Activated CD4-positive, alpha-beta T cell treated with anti-CD3 and anti-CD28 coated beads for 1 hour (primary cell): ENCODE measurements at places on chromosomes 1 and 21.

DNA sequence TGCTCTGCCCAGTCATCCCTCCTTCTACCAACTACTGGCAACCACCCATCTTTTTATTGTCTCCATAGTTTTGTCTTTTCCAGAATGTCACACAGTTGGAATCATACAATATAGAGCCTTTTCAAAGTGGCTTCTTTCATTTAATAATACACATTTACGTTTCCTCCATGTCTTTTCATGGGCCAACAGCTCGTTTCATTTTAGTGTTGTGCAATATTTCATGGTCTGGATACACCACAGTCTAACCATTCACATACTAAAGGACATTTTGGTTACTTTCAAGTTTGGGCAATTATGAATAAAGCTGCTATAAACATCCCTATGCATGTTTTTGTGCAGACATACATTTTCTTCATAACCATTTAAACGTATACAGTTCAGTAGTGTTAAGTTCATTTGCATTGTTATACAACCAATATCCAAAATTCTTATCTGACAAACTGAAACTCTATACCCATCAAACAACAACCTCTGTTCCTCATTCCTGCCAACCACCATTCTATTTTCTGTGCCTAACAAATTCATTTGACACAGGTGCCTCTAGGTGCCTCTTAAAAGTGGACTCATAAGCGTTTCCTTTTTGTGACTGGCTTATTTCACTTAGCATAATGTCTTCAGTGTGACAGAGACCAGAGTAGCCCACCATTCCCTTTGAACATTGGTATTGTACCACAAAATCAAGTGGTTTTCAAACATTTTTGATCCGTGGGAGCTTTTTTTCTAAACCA lies 138.1 kb downstream of the NR5A2 start:
- DNase-seq, result no peak

DNA sequence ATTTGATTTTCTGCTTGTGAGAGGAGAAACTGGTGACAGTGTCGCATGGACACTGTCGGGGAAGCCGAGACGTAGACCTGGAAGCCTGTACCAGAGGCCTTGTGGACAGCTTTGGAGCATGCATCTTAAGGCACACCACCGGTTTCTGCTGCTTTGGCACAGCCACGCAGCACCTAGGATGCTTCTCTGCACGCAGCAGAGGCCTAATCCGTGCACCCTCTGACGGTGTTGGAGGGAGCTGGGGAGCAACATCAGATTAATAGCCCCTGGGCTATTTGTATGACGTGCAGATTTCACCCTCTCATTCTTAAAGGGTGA lies 30.3 kb downstream of the TEX35 start:
- DNase-seq, result no peak

- no peak for DNase-seq
These were observed 485.4 kb downstream of the AMY1C start for GRCh38 chr1:104235141-104235540.

DNA sequence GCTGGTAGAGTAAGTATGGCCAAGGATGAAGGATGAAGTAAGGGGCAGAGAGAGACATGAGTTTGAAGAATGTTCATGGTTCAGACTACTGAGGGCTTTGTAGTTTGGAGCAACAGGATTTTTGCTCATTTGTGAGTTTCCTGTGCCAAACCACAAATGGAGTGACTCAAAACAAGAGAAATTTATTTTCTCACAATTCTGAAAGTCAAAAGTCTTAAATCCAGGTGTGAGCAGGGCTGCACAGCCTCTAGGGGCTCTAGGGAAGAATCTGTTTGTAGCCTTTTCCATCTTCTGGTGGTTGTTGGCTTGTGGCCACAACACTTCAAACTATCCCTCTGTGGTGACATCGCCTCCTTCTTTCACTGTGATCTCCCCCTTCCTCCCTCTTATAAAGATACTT lies 58.9 kb downstream of the RHOU start:
- DNase-seq, result no peak

DNA sequence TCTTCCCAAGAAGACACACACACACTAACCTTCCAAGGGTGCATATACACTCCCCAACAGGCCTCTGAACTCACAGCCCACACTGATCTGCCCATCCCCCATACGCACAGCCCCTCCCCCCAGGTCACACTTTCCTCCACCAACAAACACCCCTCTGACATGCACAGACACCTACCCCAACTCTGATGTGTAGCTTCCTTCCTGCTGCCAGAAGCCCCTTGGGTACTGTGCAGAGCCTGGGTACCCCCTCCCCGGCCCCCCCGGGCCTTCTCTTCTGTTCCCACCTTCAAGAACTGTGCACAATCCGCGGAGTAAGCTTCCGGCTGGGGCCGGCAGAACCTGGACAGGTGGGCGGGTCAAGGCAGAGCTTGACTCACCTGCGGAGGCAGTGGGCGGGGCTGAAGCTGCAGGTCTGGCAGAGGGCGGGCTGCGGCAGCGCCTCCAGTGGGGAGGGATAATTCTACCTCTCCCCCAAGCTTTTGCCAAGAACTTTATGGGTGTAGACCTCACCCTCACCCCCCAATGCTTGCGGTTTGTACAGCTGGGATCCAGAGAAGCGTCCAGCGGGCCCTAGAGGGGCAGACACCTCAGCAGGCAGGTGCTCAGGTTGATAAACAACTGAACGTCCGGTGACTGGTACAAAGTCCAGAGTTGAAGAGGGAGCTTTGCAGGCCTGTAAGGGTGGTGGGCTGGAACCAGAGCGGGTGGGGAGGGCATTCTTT lies at the start of gene C1orf210:
Gene C1orf210 (minus strand): TSS at position 313 of the 722 bp plus-strand sequence. CDS start 2,311 bp downstream, outside the sequence.
- DNase-seq, result no peak

GRCh38 chr1:28927648-28928313 lies 13.4 kb downstream of the EPB41 start:
- DNase-seq, result no peak

DNA sequence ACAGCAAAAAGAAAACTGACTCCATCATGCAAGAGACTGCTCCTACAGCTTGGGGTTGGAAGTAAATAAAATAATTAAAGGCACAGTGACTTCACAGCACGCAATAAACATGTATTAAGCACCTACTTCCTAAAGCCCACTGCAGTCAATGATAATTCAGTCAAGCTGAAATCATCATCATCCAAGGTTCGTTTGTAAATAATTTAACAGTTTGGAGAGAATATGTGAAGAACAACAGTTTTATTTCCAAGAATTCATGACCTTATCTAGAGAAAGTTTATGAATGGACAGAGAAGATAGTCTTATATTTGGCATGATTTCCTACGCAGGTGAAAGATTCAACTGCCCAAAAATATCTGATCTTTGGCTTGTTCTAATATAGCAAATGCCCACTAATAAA lies 86.8 kb downstream of the SMYD3 start:
- no peak for DNase-seq

DNA sequence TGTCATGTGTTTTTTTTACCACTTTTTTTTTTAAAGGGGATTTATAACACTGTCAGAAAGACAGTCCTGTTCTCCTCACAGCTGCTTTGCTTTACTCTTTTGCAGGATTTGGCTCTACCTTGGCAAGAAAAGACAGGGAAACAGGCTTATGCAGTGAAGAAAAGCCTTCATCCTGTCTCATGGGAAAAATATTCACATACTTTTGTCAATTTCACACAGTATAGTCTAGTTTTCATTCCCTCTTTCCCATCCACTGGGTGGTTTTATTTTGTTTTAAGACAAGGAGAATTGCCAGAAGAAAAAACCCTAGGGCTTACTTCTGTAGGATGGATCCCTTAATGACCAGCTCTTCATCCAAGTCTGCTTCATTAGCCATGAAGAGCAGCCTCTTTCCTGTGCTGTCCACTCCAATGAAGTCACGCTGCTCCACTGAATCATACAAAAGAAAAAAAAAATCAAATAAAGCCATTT lies 60.0 kb downstream of the EIF2B3 start:
- DNase-seq, result no peak

- DNase-seq, result no peak
These were observed 40.5 kb upstream of the SCYL3 start for GRCh38 chr1:169933984-169934725.

GRCh38 chr1:118113261-118113660 lies 71.8 kb downstream of the SPAG17 start:
- DNase-seq, result no peak
